ENCODE measurements at places on chromosomes 5 and 9. TPM values are rescaled to one million over a fixed set of nuclear protein-coding genes. Genes with fewer than 3 reads are reported as not detected.

Gene CAMK2A
- 0.59 TPM for total RNA-seq

Gene SLC45A2
- total RNA-seq = 0.36 TPM

Gene P4HA2
- 11.3 TPM for total RNA-seq

Gene IRX2
- 42.5 TPM for total RNA-seq

Gene PCDHB4
- total RNA-seq = 2.6 TPM

Gene NACC2
- total RNA-seq = 8.6 TPM

Gene WDR38
- not detected for total RNA-seq

DNA sequence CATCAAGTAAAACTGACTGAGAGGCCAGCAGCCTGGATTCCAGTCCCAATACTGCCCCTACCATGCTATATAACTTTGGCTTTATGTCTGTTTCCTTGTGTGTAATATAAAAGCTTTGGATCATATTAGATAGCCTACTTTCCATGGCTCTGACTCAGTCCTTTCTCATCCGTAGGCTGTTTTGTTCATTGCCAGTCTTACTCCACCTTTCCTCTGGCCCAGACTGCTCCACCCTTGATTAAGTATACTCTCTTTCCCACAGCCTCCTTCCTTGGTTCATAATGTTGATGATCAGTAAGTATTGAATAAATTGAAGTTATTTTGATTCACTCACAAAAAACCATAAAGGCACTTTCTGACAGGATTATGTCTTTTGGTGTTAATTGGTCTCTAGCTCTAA, 1.5 kb upstream of the MRPS30 start:
- no peak for DNase-seq

DNA sequence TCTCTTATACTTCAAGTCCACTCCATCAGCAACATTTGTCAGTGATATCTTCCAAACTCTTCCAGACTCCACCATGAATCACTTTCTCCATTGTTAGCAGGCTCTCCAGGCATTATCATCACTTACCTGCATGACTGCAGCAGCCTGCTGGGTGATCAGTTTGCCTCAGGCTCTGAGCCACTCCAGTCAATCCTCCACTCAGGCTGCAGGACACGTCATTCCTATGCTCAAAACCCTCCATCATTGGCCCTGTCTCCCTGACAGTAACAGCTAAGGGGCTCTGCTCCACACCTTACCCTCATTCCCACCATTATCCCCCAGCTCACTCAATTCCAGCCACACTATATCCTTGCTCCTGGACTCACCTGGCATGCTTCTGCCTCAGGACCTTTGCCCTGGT, 10.7 kb downstream of the DIRAS2 start:
- DNase-seq = no peak

DNA sequence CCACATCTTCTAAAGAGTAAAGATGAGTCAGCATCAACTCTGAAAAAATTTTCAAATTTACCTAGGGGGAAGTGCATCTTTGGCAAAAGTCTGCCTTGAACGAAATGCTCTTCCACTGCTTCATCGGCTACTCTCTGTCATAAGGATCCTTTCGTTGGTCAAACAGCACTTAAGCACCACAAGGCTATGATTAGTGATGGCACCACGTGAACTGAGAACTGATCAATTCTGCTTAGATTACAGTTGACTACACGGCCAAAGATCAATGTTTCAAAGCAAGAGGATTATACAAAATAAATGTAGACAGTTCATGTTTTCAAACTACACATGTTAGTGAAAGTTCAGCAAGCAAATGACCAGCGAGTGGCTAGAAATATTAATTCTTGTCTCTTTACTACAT, 9.4 kb downstream of the JAKMIP2 start:
- no peak for DNase-seq

GRCh38 chr5:96487859-96488258, 54.8 kb upstream of the PCSK1 start:
- DNase-seq = no peak

DNA sequence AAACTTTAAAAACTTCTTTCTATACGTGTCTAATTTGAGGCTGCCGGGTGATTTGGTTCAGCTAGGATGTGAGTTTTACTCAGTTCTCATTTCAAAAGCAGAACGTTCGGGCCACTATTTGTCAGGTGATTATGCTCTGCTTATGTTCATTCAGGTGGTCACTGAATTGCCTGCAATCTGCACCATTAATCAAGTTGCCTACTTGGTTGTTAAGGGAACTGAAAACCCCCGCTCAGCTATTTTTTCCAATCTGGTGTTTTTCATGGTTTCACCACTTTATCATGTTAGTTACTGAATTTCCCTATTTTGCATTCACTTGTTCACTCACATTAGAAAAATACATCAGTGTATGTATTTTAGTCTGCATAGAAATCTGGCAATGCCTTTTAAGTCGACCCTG, 523.0 kb downstream of the CSNK1G3 start:
- DNase-seq = no peak

GRCh38 chr9:13266167-13266566, 13.3 kb downstream of the MPDZ start:
- no peak for DNase-seq

GRCh38 chr5:77869116-77869798, 93.1 kb upstream of the TBCA start:
- DNase-seq = no peak

DNA sequence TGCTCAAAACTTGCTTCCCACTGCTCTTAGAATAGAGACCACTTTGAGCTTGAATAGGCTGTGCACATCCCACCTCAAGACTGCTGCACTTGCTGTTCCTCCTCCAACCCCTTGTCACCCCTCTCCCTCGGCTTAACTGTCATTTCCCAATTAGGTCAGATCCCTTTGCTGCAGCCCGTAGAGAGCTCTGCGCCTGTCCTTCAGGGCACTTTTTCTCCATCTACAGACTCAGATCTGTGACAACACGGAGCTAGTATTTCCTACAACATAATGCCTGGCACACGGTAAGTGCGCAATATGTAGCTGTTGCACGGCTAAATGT, 485 bp upstream of the HABP4 start:
- no peak for DNase-seq

DNA sequence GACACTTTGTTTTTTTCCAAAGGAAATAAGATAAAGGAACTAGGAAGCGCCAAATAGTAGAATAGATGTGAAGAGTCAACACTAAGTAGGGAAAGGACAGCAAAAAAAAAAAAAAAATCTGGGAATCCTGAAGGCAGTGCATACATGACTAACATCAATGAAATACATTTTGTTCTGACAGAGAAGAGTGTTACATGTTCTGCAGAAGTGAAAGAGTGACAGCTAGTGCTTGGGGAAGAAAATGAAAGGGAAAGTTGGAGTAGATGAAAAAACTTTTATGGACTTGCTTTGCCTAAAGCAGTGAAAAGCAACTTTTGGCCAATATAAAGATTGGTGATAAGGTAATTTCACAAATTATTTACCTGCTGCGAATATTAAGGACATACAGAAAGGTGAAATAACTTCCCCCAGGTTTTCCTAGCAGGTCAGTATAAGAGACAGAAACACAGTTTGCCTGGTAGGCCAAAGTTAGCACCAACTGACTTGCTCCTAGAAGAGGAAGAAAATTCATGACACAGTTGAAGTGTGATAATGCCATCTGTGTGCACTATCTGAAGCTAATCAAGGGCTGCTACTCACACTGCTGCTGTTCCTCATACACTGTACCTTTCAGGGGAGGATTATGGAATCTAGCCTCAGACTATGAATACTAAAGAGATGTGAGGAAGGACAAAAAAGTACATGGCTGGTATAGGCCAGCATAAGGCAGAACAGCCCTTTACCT, 38.6 kb downstream of the RANBP6 start:
- no peak for DNase-seq

GRCh38 chr9:34536685-34537084, 13.9 kb upstream of the ENHO start:
- DNase-seq = no peak

DNA sequence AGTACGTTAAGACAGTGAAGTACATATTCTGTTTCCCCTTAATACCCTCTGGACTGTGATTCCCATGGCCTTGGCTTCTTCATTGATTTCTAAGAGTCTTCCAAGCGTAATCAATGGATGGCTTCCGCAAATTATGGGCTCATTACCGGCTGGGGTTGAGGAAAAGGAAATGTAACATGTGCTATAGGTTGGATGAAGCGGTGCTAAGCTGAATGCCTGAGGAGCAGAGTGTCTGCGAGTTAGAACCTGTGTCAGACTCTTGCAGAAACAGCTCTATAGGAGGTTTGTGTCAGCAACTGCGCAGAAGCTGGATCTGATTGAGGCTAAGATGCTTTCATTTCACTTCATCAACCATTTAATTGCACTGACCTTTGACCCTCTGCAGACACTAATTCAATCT, 114.3 kb upstream of the CDH18 start:
- DNase-seq = no peak

DNA sequence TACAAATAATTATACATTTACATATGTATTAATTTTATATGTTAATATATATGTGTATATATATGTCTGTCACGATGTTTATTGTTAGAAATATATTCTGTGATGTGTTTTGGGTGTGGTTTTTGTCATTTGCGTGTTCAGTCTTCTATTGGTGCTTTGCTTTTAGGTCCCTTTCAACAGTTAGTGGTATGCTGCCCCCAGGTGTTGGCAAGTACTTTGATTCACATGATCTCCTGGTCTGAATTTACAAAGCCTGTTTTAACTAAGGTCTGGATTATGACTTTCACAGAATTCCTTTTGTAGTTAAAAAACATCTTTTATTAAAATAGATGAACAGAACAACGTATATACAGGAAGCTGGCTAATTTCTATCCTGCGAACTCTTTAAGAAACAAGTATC, 271.5 kb downstream of the CCDC171 start:
- DNase-seq = no peak

DNA sequence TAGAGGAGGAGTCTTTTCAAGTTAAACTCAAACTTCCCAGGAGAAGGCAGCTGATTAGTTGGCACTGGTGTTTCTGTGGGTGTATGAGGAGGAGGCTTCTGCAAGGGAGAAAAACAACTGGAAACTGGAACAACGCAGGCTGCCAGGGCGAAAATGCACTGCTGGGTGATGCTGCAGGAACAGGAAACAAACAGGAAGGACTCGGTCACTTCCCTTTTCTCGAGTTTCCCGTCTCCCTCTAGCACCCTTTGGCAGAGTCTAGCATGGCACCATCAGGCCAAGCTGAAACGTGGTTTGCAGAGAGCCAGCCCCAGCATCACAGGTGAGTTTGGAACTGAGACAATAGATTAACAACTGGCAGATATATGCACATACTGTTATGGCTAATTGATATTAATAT, 77.5 kb upstream of the CAST start:
- no peak for DNase-seq
